CD4-positive, alpha-beta T cell treated with Interleukin-10 for 1 hour (primary cell): ENCODE measurements at places on chromosomes 16 and 17.
A peak's percentile ranks its signal among the peaks of the same experiment; 100 is the strongest.

DNA sequence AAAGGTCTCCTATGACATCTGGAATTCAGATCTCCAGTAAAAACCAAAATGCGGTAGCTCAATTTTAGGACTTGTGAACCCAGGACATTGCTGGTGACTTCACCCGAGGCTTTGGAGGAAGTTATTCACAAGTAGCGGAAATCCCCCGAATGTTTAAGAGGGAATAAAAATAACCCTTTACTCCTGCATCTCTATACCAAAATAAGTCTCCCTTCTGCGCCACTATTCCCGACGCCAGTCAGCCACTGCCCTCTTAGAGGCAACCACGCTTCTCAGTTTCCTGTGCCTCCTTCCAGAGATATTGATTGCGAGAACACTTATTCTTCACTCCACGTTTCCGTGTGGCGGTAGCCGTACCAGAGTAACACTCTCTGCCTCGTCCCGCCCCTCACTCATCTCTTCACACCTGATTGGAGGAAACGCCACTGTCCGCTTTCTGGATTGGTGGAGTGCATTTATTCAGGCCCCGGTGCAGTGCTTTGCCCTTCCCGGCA lies 27.4 kb downstream of the EMP2 start:
- DNase-seq = peak; percentile 66

GRCh38 chr17:28328325-28328724 lies 6.9 kb downstream of the IFT20 start:
- no peak for DNase-seq

DNA sequence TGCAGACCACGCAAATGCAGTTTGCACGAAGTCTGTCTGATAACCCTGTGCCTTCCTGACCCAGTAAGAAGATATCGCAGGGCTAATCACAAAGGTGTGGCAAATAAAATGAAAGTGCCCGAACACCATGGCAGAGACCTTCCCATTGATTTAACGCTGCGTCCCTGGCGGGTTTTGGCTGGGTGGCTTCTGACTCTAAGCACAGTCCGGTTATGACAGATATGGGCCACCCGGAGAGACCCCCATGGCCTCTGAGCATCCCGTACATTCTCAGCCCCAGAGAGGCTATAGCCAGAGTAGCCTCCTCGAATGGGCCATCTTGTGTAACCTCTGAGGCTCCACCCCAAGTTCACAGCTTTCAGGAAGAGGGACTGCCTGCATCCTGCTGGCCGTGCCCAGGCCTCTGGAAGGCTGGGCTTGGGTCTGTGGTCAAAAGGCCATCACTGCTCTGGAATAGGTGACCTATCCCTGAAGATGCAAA lies 5.5 kb downstream of the FOXC2 start:
- DNase-seq = no peak

- DNase-seq = no peak
These were observed 1241.8 kb upstream of the GOT2 start for GRCh38 chr16:59975953-59976352.

DNA sequence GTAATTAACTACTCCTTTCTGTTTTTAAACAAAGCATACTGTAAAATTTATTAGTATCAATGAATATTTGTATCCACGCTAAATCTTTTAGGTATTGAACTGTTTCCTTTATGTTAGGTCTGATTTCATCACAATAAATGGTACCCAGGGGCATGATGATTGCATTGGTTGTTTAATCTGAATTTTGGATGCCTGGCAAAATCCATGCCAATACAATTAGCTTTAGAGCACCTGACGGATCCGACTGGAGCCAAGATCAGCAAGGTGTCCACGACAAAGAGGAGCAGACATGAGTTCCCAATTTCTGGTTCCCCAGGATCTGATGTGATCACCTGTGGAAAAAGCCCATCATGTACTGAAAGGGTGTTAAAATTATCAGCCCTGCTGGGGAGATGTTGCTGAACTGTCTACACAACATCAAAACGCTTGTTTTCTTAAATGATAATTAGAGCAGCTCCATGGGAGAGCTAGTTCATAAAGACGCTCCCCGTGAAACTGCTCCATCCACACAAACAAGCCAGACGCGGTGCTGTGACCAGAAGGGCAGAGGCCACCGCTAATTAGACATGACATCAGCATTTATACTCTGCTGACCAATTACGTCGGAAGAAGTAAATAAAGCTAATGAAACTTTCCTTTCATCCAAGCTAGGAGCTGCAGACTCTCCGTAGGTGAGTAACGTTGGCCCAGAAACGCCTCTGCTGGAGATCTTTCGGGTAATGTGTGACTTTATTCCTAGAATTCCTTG lies 151.7 kb downstream of the CPPED1 start:
- DNase-seq = no peak

DNA sequence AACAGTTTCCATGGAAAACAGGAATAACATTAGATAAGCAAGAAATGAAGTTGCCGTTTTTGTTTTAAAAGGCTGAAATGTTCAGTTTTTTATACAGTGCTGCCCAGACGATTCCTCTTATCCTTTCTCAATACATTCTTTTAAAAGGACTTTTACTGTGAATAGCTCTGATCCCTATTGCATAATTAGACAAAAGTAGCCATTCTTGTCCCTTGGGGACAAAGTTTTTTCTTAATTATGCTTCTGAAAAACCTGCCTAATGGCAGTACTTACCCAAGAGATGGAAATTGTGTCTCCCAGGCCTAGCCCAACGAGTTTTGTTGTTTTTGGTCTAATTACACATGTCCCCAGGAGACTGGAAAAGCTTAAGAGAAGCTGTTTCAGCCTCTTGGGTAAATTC lies 27.6 kb downstream of the NXPH3 start:
- DNase-seq = no peak

DNA sequence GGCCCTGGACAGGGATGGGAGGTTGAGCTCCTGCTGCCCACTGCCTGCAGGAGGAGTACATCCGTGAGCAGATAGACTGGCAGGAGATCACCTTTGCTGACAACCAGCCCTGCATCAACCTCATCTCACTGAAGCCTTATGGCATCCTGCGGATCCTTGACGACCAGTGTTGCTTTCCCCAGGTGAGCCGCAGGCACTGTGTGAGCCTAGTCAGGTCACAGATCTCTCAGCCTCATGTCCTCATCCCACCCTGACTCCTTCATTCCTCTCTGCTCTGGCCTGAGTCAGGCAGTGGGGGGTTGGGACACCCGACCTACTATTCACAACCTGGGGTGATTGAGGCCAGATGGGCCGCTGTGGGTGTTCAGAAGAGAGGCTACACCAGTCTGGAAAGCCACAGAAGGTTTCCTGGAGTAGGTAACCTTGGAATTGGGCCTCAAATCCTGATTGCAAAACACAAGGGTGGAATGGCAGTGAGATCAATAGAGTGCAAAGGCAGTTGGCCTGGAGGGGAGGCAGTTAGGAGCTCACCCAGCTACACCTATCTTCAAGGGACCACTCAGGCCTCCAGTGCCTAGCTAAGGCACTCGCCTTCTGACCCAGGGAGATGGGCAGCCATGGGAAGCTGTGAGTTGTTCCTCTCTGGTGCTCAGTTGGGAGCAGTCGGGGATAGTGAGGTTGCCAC lies 29.7 kb downstream of the MYO15A start:
- no peak for DNase-seq

DNA sequence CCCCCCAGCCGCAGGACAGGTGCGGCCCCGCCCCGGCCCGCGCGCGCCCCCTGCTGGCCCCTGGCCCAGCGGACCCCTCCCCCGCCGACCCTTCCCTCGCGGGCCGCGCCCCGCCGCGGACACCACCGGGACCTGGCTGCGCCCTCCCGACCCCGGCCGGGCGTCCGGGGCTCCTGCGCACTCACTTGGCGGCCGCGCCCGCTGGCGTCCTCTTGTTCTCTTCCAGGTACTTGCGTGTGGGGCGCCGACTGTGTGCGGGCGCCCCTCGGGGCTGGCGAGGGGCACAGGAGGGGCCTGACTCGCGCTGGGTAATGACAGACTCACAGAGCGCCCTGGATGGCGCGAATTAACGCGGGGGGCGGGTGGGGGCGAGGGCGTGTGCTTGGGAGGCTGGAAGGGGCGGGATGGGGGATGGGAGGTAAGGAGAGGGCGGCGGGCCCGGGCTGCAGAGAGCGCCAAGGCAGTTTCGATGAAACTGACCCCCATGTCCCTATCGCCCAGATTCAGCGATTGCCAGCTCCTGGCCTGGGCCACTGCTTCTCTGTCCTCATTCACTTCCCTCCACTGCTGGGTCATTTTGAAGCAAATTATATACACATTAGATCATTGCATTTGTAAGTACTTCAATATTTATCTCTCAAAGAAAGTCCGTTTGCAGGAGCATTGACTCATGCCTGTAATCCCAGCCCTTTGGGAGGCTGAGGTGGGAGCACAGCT lies 445 bp upstream of the DBNDD1 start:
- DNase-seq = peak; percentile 56

GRCh38 chr16:20868890-20869289 lies 31.3 kb downstream of the DCUN1D3 start:
- DNase-seq = no peak

DNA sequence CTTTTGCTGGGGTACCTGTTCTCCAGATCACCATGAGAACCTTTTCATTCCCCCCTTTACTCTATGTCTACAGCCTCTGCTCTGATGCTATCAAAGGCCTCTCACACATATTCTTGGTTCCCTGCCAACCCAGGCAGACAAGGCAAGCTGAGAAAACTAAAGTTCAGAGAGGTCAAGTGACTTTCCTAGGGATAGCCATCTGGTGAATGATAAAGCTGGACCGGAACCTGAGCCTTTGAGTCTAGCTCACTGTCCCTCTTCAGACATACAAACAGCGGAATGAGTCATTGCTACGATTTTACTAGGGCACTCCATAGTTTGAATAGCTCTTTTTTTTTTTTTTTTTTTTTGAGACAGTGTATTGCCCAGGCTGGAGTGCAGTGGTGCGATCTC lies 73.3 kb downstream of the XYLT1 start:
- DNase-seq = no peak

- no peak for DNase-seq
These were observed 350.6 kb downstream of the CDH11 start for GRCh38 chr16:64771273-64771672.

GRCh38 chr16:67716097-67716496 lies 3.0 kb downstream of the GFOD2 start:
- no peak for DNase-seq

DNA sequence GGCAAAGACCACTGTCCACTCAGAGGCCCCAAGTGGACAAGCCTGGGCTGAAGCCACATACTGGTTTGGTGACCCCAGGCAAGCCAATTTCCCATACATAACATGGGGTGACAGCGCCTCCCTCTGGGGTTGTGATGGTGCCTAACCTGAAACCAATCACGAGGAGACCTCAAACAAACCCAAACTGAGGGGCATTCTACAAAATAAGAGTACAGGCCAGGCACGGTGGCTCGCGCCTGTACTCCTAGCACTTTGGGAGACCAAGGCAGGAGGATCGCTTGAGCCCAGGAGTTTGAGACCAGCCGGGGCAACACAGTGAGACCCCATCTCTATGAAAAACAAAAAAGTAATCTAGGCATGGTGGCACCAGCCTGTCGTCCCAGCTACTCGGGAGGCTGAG lies 3.6 kb downstream of the P2RX5 start:
- DNase-seq = no peak

GRCh38 chr16:5066511-5066910 lies 755 bp upstream of the C16orf89 start:
- no peak for DNase-seq

DNA sequence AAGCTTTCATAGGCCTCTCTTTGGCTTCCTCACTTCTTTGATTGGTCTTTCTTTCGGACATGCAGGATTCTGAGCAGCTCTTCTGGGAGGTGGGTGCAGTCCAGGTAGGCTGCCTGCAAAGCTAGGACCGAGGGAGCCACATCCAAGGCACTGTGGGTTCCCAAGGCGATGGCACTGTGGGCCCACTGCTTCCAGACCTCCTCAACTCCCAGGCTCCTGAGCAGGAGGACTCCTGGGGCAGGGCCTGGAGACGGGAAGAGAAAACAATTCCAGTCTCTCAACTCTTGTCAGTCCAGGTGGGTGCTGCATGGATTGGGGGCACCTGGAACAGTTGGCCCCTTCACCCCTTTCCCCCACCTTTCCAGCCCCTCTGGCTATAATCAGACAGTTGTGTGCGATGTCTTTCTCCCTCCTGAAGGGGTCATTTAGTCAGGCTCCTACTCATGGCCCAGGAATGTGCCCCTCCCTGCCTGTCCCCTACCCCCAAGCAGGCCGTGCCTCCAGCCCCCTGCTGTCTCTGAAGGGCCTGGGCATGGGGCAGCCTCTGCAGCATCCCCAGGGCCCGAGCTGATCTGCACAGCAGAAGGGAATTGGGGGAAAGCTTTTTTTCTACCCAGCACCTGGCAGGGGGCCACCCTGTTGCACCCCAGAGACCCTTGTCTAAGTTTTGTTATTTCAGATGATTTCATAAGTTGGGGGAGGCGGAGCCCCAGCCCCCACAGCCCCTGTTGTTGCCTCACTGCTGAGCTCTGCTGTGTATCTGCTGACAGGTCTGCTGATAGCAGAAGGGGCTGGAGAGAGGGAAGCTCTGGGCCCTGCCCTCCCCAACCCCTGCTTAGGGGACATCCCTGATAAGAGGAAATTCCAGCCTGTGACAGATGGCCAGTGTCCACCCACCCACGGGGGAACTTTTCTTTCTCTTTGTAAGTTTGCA lies 330.3 kb downstream of the SEC14L1 start:
- DNase-seq = no peak

- no peak for DNase-seq
These were observed 4.0 kb downstream of the PKMYT1 start for GRCh38 chr16:2976201-2976600.

- peak; percentile 49 for DNase-seq
These were observed 2.1 kb downstream of the KCNH4 start for GRCh38 chr17:42178817-42179216.

GRCh38 chr17:50911890-50912289 lies 45.7 kb upstream of the TOB1 start:
- DNase-seq = no peak

- peak; percentile 29 for DNase-seq
These were observed at the start of gene ZFHX3 for GRCh38 chr16:73047536-73048291. Gene ZFHX3 (minus strand): TSS chr16:73048128. CDS start chr16:72960145, 87,983 bp downstream.

GRCh38 chr17:21299981-21300600 lies 15.6 kb downstream of the MAP2K3 start:
- DNase-seq = no peak

GRCh38 chr17:14331225-14331981 lies 30.5 kb downstream of the HS3ST3B1 start:
- no peak for DNase-seq

DNA sequence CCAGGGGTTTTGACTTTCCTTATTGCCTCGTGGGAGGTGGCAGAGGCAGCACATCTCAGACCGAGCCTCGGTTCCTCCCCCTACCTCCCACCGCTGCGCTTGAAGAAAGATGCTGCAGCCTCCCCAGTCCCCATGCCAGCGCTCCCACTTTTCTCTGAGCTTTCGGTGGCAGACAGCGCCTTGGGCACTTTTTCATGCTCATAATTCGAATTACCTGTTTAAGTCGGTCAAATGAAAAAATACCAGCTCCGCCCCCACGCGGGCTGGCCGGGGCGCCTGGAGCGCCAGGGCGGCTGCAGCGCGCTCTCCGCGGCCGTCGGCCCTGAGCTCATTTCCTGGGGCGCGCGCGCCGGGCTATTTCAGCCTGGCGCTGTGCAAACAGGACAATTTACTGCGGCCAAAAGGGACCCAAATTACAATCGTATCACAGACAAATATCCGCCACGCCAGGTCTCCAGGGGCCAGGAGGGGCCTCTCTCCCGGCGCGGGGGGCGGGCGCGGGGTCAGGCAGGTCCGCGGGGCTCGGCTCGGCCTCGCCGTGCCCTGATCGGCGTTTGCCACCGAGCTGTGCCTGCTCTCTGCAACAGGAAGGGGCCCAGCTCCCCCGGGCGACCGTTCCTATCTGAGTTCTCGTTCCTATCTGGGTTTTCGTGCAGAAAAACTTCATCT lies 45.0 kb downstream of the SOST start:
- no peak for DNase-seq

GRCh38 chr16:87960852-87961251 lies 9.6 kb downstream of the BANP start:
- DNase-seq = no peak

GRCh38 chr17:42422412-42422957 lies 571 bp downstream of the CAVIN1 start:
- DNase-seq = peak; percentile 19
